Transverse colon (tissue), 4 donors: ENCODE measurements at places on chromosomes 1 and 21. TPM values are rescaled to one million over a fixed set of nuclear protein-coding genes. Genes with fewer than 3 reads are reported as not detected.
A peak's percentile ranks its signal among the peaks of the same experiment; 100 is the strongest.

DNA sequence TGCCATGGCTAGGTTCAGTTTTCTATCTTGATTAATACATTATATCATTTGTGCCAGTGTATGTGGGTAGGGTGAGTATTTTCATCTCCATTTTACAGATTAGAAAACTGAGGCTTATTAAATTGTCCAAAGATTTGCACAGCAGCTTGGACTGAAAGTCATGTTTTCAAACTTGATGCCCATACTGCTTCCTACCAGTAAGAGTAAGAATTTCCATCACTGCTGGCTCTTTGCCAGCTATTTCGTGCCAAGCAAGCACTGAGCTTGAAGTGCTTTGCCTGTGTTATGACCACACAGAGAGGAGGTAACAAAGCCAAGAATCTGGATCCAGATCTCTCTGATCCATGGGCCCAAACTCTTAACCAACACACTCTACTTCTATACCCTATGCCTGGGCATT is 295.0 kb downstream of the VAV3 start:
- peak; percentile 80 for DNase-seq

- no peak for DNase-seq
These were observed 112.6 kb downstream of the EIF4G3 start for GRCh38 chr1:21064057-21064456.

DNA sequence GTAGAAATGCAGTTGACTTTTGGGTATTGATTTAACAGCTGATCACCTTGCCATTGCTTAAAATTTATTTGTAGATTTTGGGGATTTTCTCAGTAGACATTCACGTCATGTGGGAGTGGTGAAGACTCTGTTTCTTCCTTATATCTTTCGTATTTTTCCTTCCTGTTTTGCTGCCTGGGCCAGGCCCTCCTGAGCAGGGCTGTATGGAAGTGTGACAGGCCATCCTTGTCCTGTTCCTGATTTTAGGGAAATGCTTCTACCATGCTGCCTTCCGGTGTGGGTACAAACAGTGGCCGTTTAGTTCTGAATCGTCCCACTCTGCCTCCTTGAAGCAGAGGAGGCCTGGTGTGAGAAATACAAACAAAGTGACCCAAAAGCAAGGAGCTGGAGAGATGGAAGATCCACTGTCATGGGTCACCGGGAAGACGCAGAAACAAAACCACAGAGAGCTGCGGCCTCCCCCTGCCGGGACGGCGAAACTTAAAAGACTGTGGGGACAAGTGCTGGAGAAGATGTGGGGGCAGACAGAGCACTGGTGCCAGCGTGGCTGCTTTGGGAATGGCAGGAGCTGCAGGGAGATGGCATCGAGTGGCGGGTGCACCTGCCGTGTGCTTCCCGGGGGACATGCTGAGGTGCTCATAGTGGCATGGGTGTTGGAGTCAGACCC is 7.6 kb downstream of the AGPAT3 start:
- DNase-seq = no peak

DNA sequence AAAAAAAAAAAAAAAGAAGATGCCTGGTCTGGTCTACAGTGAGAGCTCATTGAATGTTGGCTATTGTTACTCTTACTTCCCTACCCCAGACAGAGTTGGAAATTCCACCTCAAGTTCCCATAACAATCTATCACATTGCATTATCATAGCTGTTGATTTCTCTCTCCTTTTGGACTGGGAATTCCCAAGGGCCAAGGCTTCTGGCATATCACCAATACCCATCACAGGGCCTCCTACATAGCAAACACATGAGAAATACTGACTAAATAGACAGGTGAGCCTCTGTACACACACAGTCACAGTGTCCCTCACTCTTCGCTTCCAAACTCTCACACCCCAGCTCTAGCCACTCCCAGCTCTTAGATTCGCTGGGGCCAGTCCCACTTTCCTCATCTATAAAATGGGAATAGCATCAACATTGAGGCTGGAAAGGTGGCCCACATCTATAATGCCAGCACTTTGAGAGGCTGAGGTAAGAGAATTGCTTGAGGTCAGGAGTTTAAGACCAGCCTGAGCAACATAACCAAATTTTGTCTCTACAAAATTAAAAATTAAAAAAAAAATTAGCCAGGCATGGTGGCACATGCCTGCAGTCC is 6.4 kb downstream of the PTAFR start:
- DNase-seq = no peak

- DNase-seq = no peak
These were observed 157.4 kb downstream of the TNFSF18 start for GRCh38 chr1:172893146-172893841.

Gene BCL2L15
- 89.8 TPM for total RNA-seq

- DNase-seq = no peak
These were observed 13.3 kb downstream of the NADK start for GRCh38 chr1:1764876-1765470.

DNA sequence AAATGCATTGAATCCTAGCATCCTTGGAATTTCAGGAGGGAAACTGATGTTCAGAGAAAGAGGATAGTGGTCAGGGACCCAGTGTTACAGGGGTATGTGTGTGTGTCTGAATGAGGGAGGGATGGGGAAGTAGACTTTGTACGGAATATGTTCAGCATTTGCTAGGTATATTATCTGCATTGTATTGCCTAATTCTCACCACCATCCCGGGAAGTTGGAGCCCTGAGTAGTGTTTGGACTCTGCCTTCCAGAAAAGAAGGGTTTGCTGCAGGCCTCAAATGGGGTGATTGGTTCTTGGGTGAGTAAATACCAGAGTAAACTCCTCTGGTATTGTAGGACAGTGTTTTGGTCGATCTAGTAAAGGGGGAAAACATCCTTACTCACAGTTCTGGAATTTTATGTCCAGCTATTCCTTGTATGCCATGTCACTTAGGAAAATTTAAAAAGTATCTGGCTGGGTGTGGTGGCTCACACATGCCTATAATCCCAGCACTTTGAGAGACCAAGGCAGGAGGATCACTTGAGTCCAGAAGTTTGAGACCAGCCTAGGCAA is 7.1 kb upstream of the ZNF496 start:
- DNase-seq = no peak

Gene FNBP1L
- 69.4 TPM for total RNA-seq

GRCh38 chr1:119674835-119675289 is 26.8 kb upstream of the ZNF697 start:
- DNase-seq = peak; percentile 57

DNA sequence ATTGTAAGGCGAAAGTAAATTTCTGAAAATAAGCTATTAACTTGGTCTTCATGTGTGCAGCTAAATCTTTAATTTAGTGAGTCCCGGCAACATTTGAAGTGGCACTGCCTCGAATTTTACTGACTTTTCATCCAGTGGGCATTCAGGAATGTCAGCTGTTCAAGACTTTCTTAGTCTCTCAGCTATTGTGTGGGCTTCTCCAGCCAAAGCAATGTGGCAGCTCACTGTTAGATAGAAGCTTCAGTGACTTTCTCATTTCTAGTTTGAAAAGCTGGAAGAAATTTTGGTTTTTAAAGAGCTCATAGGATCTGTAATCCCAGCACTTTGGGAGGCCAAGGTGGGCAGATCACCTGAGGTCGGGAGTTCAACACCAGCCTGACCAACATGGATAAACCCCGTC is 44.3 kb upstream of the FAM89A start:
- no peak for DNase-seq

- peak; percentile 72 for DNase-seq
These were observed 35.0 kb upstream of the JAK1 start for GRCh38 chr1:65001231-65001792.

Gene A3GALT2
- not detected for total RNA-seq

Gene RPAP2
- 3.2 TPM for total RNA-seq

Gene C1orf52
- total RNA-seq = 7.4 TPM

DNA sequence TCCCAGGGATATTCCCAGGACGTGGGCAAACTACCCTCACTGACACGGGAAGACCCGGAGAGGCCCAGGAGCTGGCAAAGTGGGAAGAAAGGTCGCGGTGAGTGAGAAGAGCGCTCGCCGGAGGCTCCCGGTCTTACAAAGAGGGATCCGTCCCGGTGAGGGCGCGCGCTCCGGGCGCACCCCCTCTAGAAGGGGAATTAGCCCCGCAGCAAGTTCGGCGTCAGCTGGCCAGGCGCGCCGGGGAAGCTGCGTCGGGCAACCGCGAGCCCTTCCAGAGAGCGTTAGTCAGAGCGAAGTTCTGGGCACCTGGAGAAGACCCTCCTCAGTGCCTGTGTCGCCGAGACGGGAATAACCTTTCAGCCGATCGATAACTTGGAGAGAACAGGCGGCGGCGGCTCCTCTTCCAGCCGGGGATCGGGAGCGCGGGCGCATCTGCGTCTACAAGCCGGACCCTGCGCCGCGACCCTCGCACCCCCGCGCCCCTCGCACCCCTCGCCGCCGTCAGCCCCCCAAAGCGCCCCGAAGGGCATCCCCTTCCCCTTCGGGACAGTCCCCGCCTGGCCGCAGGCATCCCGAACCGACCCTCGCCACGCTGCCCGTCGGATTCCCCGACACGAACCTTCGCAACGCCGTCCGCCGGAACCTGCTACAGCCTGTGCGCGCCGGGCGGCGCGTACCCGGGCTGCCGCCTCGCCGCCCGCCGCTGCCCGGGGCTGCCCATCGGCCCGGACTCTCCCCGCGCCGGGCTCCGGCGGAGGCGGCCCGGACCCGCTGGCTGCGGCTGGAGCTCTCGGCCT is 485 bp downstream of the SIPA1L2 start:
- peak; percentile 47 for DNase-seq
